Cerebellum (tissue), 4 donors: ENCODE measurements at places on chromosomes 5 and 9. TPM values are rescaled to one million over a fixed set of nuclear protein-coding genes. Genes with fewer than 3 reads are reported as not detected.

PCDHB14 gene
- total RNA-seq, result 16.3 TPM

REEP2 gene
- 40.3 TPM for total RNA-seq

MCIDAS gene
- total RNA-seq, result not detected

DNA sequence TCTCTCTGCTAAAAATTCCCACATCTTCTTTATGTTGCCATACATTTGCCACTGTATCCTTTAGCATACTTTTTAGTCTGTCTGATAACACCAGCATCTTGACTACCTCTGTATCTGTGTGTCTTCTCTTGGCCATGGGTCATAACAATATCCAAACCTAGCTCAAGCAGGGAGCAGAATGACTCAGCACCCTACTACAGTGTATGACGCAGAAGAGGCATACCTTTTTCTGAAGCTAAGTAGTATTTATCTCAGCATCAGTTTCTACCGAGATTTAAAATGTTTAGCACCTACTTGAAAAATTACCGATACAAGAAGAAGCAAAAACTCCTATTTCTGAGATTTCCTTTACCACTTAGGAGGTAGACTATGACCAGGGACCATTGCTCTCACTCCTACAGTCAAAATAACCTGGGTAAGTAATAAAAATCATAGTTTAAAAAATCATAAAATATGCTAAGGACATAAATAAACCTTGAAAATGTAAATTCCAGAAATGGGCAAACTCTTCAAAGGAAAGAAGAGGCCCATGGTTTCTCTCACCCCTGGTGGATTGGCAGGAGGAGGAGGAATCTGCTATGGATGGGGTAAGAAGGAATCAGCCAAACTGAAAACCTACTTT, 286.5 kb downstream of the MAST4 start:
- DNase-seq, result no peak

DNA sequence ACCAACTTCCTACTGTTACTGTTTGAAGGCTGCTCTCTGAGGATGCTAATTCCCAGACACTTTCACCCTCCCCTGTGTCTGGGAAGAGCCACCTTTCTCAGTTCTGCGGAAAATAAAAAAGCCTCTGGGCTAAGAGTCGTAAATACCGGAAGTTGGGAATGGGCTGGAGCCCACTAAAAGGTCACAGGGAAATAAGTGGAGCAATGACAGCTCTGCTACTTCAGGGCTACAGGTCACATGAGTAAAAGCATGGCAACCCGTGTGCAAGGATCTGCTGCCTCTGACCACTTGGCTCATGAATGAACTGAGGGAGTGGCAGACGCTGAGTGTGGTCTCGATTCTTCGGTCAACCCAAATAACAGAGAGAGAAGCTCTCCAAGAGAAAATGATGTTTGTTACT, 25.8 kb upstream of the ATP6V1G1 start:
- no peak for DNase-seq

DNA sequence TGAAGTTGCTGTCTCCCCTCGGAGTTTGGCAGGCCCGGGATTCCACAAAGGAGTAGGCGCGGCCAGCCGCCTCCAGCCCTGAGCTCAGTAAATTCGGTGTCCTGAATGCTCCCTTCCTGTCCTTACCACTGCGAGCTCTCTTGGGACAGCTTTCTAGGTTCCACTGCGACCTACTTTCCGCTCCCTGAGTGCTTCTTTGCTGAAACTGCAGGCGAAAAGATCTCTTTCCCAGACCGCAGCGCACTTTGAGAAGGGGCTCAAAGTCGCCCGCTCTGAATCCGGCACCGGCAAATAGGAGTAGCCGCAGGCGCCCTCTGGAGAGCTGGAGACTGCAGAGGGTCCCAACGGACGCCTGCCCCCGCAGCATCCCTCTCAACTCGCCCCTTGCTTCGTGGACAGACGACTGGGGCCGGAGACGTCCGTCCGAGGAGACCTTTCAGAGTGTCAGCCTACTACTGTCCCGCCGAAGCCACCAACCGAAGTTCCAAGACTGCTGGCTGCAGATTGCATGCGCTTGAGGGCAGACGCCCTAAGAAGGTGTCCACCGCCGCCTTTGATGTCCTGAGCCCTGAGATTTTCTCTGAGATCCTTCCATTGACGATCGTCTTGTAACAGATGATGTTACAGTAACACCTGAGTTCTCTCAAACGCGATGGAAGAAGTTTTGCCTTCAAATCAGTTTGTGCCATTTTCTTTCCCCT, 96.0 kb downstream of the ANXA2R start:
- DNase-seq, result no peak

DNA sequence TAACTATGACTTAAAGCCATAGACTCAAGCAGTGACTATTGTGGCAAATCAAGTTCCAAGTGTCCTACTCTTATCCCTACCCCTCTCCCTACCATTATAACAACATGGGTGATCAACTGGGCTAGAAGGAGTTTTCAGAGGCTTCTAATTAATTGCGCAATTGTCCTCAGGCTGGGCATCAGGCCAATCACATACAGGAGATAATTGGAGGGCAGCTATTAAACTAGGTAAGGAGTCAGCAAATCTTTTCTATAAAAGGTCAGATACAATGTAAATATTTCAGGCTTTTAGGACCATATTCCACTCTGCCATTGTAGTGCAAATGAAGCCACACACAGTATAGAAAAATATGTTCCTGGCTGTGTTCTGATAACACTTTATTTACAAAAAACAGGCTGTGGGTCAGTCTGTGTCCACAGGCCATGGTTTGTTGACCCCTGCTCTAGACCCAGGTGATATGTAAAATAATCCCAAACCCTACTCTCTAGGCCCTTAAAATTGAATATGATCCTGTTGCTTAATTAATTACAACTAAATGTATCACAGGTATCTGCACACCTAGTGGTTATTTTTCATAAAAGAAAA, 141.4 kb upstream of the PIK3R1 start:
- DNase-seq, result no peak

DNA sequence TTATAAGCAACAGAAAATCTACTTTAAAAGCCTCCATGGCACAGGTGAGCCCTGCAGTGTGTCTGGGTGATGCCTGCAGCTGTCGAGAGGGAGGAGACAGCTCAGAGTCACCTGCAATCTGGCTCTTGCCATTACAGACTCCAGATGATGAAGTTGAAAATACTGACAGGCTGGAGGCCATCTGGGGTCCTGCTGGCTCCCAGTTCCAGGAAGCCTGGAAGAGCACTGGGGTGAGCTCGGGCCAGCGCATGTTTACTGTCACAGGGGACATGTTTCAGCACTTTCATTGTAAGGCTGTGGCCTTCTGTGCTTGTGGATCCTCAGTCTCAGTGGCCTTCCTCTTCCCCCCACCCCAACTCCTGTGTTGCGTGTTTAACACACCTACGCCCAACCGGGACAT, 28.4 kb downstream of the CEL start:
- DNase-seq, result no peak

SLC9A3 gene
- 1.8 TPM for total RNA-seq

DNA sequence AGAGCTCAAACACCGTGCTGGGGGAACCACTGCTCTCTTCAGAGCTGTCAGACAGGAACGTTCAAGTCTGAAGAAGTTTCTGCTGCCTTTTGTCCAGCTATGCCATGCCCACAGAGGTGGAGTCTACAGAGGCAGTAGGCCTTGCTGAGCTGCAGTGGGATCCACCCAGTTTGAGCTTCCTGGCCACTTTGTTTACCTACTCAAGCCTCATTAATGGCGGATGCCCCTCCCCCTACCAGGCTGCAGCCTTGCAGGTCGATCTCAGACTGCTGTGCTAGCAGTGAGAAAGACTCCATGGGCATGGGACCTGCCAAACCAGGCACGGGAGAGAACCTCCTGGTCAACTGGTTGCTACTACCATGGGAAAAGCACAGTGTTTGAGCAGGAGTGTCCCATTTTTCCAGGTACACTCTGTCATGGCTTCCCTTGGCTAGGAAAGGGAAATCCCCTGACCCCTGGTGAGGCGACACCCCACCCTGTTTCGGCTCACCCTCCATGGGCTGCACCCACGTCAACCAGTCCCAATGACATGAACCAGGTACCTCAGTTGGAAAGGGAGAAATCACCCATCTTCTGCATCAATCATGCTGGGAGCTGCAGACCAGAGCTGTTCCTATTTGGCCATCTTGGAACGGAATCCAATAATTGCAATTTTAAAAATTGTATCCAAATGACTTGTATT, 246.9 kb upstream of the ADAMTS16 start:
- DNase-seq, result no peak

DNA sequence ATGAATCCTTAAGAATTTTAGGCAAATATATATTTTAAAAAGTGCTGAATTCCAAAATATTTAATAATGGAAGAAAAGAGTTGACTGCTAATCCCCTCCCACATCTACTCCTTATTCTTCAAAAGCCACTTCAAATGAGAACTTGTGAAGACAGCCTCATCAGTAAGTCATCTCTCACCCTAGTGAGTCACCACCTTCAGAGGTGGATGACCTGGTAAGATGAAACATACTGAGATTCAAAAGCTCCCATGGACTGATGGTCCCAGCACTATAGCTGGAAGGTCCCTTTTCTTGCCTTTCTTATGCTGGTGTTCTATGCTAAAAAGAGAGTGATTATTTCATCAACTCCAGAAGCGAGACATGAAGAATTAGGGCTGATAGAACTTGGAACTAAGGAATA, 37.8 kb upstream of the SPDL1 start:
- no peak for DNase-seq

SPATA31A7 gene
- not detected for total RNA-seq

GRCh38 chr9:126635661-126636439, 22.1 kb downstream of the LMX1B start:
- DNase-seq, result no peak

GRCh38 chr9:98324801-98325200, 69.4 kb upstream of the TBC1D2 start:
- DNase-seq, result no peak

ASPN gene
- 2.9 TPM for total RNA-seq

SLCO4C1 gene
- 0.45 TPM for total RNA-seq

GRCh38 chr5:132747616-132748440, 602 bp downstream of the CCNI2 start:
- no peak for DNase-seq

GRCh38 chr5:150593996-150594395, 46.5 kb upstream of the SYNPO start:
- peak; percentile 10 for DNase-seq

GRCh38 chr5:67085616-67086015, 111.0 kb downstream of the CD180 start:
- DNase-seq, result no peak

- no peak for DNase-seq
Measured at GRCh38 chr9:99040911-99041582, 63.9 kb upstream of the TGFBR1 start.

DNA sequence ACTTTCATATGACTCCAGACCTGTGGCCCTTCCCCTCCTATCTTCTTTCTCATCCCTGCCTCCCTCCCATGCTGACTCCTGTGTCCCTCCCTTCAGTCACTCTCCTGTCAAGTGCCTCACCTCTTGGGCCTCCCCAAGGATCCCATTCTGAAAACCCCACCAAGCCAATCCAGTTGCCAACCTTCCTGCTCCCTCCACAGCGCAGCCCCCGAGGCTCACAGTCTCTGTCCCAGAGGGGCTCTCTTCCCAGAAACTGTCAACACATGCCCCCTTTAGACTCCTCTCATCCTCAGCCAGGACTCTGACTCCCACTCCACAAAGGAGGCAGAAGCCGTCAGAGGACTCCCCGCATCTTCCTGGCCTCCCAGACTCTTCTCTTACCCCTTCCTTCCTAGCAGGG, 30.8 kb downstream of the ACSL6 start:
- no peak for DNase-seq

PCDHB9 gene
- 8.0 TPM for total RNA-seq

GRCh38 chr5:136776022-136776927, 410.9 kb upstream of the TRPC7 start:
- no peak for DNase-seq

GRCh38 chr9:88750832-88751360, 215.9 kb downstream of the NXNL2 start:
- DNase-seq, result no peak

- no peak for DNase-seq
Measured at GRCh38 chr9:27367175-27367798, 70.3 kb upstream of the EQTN start.

DNA sequence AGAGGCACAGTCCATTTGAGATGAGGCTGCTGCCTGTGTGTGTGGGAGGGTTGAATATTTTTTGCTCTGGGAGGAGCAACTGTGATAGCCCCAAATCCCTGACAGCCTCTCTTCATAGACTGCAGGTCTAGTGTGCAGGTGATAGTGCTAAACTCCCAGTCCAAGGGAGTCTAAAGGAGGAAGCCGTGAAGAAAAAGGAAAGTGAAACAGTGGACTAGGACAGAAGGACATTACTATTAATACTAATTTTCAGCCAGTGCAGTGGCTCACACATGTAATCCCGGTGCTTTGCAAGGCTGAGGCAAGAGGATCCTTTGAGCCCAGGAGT, 295.0 kb downstream of the PDE4D start:
- DNase-seq, result no peak

MAPK9 gene
- 76.6 TPM for total RNA-seq

DNA sequence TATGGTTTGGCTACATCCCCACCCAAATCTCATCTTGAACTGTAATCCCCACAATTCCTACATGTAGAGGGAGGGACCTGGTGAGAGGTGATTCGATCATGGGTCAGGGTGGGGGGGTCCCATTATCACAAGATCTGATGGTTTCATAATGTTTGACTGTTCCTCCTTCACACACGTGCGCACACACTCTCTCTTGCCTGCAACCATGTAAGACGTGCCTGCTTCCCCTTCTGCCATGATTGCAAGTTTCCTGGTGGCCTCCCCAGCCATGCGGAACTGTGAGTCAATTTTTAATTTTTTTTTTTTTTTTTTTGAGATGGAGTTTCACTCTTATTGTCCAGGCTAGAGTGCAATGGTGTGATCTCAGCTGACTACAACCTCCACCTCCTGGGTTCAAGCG, 27.0 kb downstream of the FAM169A start:
- no peak for DNase-seq

CLIC3 gene
- total RNA-seq, result not detected

DNA sequence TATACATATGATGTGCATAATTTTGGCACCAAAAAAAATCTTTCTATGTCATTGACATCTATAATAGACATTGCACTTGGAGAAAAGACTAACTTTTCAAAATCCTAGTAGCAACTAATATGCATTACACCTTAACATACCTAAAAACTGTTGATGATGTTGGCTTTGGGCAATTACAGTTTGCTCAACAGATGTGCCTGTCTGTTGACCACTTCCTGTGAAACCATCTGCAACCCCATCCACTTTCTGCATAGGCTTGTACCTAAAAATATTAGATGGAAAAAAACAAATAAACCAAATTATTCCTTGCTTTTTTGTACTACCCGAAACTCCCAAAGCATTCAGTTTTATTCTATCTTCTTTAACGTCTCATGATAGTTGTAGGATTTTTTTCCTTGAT, 248.6 kb downstream of the RFX3 start:
- DNase-seq, result no peak

ADGRD2 gene
- 1.5 TPM for total RNA-seq

ADAM19 gene
- 11.8 TPM for total RNA-seq

- no peak for DNase-seq
Measured at GRCh38 chr9:132356324-132356924, 1.6 kb upstream of the SETX start.

- no peak for DNase-seq
Measured at GRCh38 chr5:155097995-155098394, 84.4 kb downstream of the KIF4B start.
